ENCODE measurements at places on chromosomes 4 and X.

DNA sequence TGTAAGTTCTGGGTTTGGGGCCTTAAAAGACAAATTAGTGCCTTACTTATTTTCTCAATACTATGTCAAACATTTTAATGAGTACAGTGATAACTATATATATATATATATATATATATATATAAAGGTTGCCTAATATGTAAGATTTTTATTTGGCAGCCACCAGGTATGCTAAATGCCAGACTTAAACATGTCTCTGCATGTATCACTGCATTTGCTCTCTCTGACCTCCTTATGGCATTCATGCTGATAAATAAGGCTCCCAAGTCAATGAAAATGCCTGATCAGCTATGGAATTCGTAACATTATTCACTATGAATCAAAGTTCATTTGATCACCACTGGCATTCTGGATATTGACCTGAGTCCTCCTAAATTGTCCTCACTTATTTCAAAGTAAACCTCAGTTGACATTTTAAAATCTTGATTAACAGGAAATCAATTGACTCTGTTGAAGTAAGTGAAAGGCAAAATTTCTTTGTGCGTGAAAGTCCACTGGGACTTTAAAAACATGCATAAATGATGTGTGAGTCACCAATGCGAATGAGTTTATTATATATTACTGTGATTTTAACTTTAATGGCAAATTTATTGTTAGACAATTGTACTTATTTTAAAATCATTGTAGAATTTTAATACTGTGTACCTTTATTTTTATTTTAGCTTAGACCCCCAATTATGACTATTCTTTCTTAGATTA is 29.2 kb upstream of the AREG start:
- DNase-seq = no peak

DNA sequence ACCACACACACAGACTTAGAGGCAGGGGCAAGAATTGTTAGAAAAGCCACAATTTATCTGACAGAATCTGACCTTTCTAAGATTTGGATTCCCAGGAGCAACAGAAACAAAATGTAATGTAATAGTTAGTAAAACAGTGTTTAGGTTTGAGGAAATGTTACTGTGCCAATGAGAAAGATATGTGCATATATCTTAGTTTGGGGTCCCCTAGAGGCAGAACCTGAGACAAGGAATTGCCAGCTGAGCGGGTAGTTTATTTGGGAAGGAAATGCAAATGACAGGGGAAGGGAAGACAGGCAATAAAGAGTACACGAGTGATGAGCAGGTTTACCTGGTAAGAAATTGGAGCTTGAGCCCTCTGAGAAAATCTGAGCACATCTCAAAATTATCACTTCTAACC is 31.3 kb upstream of the DDX53 start:
- no peak for DNase-seq

GRCh38 chr4:140059159-140059558 is 94.8 kb downstream of the MAML3 start:
- no peak for DNase-seq

GRCh38 chr4:53914313-53915016 is 149.9 kb downstream of the CHIC2 start:
- DNase-seq = no peak

DNA sequence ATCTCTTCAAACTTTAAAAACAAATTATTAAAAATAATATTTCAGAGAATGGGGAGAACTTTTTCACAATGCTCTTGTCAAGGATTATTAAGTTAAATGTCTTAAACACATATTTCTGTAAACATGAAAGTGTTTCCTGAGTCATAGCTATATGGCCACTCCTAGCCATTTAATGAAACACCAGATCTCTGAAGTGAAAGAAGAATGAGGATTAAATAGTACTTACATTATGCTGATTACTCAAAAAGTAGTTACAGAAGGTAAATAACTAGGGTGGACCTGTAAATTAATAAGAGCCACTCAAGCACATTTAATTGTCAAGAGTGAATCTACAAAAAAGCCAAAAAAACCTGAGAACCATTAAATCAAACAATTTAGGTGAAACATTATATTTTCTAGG is 57.6 kb upstream of the GALNT7 start:
- no peak for DNase-seq

DNA sequence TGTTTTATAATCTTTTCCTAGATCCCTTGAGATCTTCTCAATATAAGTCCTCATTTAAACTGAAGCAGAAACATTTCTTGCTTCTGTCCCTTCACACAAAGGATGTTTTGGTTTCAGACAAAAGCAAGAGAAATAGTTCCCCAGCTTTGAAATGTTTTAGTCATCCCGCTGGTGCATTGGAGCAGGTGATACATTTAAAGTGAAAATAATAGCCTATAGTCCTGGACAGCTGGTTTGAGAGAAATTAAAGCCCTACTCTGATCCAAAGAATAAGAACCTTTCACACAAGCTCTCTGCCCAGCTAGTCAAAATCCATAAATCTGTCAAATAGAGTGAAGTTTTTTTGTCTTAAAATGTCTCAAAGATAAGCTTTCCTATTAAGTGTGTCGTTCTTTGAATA is 79.4 kb downstream of the LUZP4 start:
- DNase-seq = no peak

- no peak for DNase-seq
Observed at GRCh38 chr4:83036991-83037665, 2.1 kb downstream of the COPS4 start.
